Sigmoid colon (tissue), 7 donors: ENCODE measurements at places on chromosomes 7 and 10. TPM values are rescaled to one million over a fixed set of nuclear protein-coding genes. Genes with fewer than 3 reads are reported as not detected.

CYP3A7 gene
- 0.33 TPM for total RNA-seq

CTAGE8 gene
- not detected for total RNA-seq

ZPBP gene
- not detected for total RNA-seq

ZNF804B gene
- not detected for total RNA-seq

RELN gene
- total RNA-seq, result 5.0 TPM

DNA sequence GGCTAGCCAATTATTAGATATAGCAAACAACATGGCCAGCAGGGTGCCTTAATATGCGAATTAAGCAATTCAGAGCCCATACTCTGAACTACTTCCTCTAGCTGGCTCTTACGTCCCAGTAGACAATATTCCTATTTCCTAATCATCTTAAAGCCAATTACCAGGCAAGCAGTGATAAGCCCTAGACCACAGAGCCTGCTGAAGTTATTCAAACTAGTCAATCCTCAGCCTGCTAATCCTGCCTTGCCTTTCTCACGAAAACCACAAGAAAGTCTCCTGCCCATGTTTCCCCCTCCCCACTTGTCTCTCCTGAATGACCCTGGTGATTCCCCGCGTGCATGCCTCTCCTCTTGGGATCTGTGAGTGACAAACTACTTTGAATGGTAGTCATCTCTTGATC, 86.8 kb upstream of the CACNA2D1 start:
- H3K27ac ChIP-seq, result no peak overlapping the region
- no peaks in the 10 kb centered on the region for H3K36me3 ChIP-seq
- no peak for DNase-seq
- H3K4me1 ChIP-seq, result no peaks in the 10 kb centered on the region
- no peaks in the 10 kb centered on the region for H3K27me3 ChIP-seq

DNA sequence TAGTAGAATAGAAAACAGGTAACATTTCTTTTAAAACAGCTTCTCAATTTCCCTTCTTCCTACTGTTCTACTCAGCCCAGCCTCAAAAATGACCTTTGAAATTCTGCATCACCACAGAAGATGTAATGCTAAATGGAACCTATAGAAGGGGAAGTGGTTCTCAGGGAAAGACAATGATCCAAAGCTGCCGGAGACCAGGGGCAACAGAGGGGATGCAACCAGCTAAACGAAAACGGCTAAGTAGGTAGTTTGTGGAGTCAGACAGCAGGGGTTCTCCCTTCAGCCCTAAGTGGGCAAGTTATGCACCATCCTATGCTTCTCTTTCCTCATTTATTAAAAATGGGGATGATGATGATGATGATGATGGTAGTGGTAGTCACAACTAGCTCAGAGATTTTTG, 214.3 kb downstream of the ELMO1 start:
- no peak overlapping the region for H3K4me3 ChIP-seq
- no peak overlapping the region for H3K27ac ChIP-seq
- H3K36me3 ChIP-seq, result no peaks in the 10 kb centered on the region
- H3K4me1 ChIP-seq, result peaks cover 7% of the 10 kb centered on the region
- DNase-seq, result no peak

DNA sequence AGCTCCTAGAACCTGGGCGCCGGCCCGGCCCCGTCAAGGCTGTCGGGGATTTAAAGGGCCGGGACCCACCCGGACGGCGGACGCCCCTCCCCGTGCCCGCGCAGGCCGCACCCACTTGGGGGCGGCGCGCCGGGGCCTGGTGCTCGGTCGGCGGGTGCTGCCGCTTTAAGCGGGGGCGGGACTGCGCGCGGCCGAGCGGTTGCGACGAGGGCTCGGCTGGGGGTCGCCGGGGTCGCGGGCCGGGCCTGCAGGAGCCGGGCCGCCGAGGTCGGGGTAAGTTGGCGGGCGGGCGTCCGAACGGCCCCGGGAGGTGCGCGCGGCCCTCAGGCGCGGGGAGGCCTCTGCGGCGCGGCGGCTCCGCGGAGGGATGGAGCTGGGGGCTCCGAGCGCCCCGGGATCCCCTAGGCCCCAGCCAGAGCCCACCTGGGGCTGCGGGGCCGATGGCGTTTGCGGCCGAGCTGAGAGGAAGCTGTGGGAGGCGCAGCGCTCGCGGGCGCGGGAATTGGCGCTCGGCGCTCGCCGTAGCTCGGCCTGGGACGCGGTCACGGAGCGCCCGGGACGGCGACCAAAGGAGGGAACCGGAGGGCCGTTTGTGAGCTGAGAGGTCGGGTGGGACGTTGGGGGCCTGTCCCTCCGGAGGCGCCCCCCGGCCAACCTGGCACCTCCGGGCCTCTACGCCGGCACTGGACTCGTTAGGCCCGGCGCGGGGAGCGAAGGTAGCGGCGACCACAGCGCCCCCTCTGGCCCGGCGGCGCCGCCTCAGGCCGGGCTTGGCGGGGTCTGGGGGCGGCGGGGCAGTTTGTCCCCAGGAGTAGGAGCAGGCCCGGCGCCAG, at the start of gene TRRAP:
TSS of gene TRRAP (plus strand) at position 168 of the 833 bp plus-strand sequence. CDS start 2,619 bp downstream, outside the sequence.
- H3K4me3 ChIP-seq, result peak within 1 kb of the TSS; percentile 94
- peaks cover 3% of the 10 kb centered on the region for H3K27me3 ChIP-seq
- peaks cover 26% of the 10 kb centered on the region for H3K36me3 ChIP-seq
- H3K27ac ChIP-seq, result peak within 1 kb of the TSS; percentile 93
- peaks cover 13% of the 10 kb centered on the region for H3K4me1 ChIP-seq

DNA sequence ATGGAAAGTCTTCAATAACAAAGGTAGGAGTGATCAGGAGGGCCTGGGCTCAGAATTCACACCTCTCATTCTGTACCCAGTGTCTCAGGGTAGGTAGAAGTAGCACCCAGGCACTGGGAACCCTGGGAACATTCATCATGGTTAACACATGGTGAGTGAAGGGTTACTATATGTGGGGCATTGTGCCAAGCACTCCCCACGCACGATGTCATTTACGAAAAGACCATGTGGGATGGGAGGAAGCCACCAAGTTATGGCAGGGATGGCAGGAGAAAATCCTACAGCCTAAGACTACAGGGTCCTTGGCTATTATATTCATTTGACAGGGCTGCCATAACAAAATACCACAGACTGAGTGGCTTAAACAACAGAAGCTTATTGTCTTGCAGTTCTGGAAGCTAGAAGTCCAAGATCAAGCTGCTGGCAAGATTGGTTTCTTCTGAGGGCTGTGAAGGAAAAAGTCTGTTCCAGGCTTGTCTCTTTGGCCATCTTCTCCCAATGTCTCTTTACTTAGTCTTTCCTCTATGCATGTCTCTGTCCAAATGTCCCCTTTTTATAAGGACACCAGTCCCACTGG, 27.7 kb upstream of the DDIT4 start:
- no peaks in the 10 kb centered on the region for H3K36me3 ChIP-seq
- H3K27me3 ChIP-seq, result no peaks in the 10 kb centered on the region
- no peak overlapping the region for H3K4me3 ChIP-seq

DNA sequence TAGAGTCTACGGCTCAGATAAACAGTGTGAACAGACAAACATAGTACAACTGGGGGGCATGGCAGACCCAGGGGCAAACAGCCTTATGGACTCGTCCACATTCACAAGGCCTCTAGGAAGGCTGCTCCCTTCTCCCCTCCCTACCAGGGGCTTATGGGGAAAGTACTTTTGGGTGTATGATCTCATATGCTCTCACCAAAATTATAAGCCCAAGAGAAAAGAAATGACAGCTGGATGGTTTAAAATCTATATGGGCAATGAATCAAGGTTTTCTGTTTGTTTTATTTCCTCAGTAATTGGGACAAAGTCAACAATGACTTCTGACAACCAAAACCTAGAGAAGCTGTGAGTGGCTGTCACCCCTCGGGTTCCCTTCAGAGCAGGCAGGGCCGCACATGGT, 144.4 kb downstream of the PKD1L1 start:
- DNase-seq, result no peak
- no peaks in the 10 kb centered on the region for H3K27me3 ChIP-seq
- no peak overlapping the region for H3K27ac ChIP-seq
- H3K36me3 ChIP-seq, result no peaks in the 10 kb centered on the region
- H3K4me3 ChIP-seq, result no peak overlapping the region

- H3K4me1 ChIP-seq, result no peaks in the 10 kb centered on the region
- no peaks in the 10 kb centered on the region for H3K36me3 ChIP-seq
- no peak overlapping the region for H3K4me3 ChIP-seq
- no peak for DNase-seq
These were observed 40.1 kb upstream of the CFAP46 start for GRCh38 chr10:132982301-132982989.

- H3K27ac ChIP-seq, result no peak overlapping the region
- no peak overlapping the region for H3K4me3 ChIP-seq
- H3K4me1 ChIP-seq, result peaks cover 30% of the 10 kb centered on the region
- no peaks in the 10 kb centered on the region for H3K27me3 ChIP-seq
- H3K36me3 ChIP-seq, result no peaks in the 10 kb centered on the region
These were observed 140.9 kb downstream of the AUTS2 start for GRCh38 chr7:69739190-69739589.

DNA sequence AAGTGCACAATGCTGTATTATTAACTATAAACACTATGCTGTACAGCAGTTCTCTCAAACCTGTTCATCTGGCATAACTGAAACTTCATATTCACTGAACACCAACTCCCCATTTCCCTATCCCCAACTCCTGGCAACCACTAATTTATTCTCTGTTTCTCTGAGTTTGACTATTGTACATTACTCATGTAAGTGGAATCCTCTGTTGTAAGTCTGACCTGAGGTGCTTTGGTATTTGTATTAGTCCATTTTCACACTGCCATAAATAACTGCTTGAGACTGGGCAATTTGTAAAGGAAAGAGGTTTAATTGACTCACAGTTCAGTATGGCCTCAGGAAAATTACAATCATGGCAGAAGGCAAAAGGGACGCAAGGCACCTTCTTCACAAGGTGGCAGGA, 266.3 kb downstream of the PPP1R3A start:
- DNase-seq, result no peak
- H3K27me3 ChIP-seq, result no peaks in the 10 kb centered on the region
- no peaks in the 10 kb centered on the region for H3K4me1 ChIP-seq

GRCh38 chr7:135001390-135002165, 15.3 kb downstream of the AGBL3 start:
- no peaks in the 10 kb centered on the region for H3K27me3 ChIP-seq
- peaks cover 7% of the 10 kb centered on the region for H3K4me1 ChIP-seq
- DNase-seq, result no peak
